NCI-H2081 treated with DMSO at 0.1 percent for 48 hours (cell line): ENCODE measurements at places on chromosomes 5 and 9.

GRCh38 chr9:2599896-2600295 lies 21.7 kb upstream of the VLDLR start:
- no peak for DNase-seq

- DNase-seq: no peak
These were observed 362.9 kb upstream of the ZNF608 start for GRCh38 chr5:125109293-125109692.

DNA sequence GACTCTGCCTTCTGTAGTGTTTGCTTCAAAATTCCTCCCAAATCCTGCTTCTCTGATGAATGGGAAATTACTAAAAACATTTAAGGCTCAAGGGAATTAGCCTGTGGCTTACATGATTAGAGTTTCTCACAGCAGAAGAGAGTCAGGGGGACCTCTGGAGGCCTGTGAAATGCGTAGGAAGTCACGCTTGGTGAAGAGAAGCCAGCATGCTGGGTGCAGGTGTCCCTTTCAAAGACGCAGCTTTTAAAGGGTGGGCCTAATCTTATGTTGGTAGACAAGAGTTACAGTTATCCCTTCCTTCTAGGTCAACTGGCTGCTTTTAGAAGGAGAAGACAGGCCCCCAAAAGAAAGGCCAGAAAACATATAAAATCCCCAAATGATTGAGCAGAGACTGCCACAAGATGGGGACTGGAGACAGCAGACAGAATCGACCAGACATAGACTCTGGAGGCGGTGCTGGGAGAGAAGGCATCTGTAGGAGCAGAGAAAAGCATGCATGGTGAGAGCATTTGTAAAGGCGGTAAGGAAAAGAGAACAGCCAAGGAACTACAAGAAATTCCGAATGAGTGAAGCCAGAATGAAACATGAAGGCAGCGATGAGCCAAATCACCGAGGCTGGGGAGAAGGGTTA lies 42.3 kb downstream of the B4GALT1 start:
- no peak for DNase-seq

DNA sequence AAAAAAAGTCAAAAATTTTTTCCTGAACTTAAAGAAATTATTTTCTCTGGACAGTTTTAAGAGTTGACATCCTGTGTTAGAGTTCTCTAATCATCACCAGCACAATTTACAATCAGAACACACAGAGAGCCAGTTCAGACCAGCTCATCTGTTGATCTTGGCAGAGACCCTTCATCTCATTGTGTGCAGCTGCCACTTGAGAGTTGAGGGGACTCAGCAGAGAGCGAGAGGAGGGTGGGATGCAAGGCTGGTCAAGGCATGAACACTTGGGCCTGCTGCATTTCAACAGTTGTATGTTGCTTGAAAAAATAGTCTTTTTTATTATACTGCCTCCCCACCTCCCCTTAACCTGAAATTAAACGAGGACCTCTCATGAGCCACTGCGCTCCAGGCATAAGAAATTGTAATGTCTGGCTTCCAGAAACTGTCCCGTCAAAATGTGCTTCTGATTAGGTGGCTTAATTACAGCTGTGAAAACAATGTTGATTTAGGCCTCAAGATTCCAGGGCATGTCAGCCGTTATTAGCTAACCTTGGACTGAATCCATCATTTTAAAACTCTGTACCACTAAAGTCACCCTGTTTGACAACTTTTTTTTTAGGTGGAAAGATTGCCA lies 383.6 kb downstream of the CCDC171 start:
- no peak for DNase-seq

GRCh38 chr9:69981686-69982445 lies 61.8 kb upstream of the MAMDC2 start:
- DNase-seq: no peak

GRCh38 chr9:22415941-22416691 lies 30.5 kb upstream of the DMRTA1 start:
- no peak for DNase-seq

- DNase-seq: no peak
These were observed 31.1 kb downstream of the IL4 start for GRCh38 chr5:132704875-132705274.

- DNase-seq: no peak
These were observed 20.6 kb upstream of the CDH6 start for GRCh38 chr5:31172881-31173280.

DNA sequence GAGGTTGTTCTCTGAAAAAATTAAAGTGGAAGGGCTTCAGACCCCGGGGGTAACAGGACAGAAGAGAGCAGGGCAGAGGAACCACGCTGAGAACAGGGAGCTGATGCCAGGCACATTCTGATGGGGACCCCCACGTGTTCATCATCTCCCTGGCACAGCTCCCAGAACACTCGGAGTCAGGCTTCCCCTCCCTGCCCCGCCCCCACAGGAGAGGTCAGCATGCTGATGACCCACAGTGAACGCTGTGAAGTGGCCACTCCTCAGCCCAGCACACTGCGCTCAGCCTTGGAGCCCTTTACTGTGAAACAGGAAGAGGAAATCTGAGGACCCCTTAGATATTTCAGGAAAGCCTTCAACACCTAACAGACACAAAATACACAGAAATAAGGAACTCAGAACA lies 16.4 kb downstream of the RETREG1 start:
- no peak for DNase-seq

GRCh38 chr5:26259081-26259480 lies 779.3 kb downstream of the CDH9 start:
- DNase-seq: no peak

DNA sequence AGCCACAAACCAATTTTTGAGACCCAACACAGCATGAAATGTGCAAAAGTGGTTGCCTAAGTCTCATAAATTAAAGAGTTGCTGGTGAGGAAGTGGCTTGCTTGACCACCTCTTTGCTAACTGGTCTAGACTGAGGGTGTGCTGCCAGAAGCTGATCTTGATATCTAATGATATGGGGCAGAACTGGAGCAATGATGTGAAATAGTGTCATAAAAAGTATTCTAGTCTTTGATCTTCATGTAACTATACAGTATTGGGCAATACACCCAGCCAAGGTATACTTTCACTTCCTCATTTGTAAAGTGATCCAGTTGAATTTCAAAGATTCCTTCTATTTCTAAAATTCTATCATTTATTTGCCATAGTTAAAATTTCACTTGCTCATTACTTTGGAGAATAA lies 5.9 kb upstream of the YTHDC2 start:
- no peak for DNase-seq

GRCh38 chr5:33810491-33811120 lies 81.2 kb downstream of the ADAMTS12 start:
- DNase-seq: no peak

DNA sequence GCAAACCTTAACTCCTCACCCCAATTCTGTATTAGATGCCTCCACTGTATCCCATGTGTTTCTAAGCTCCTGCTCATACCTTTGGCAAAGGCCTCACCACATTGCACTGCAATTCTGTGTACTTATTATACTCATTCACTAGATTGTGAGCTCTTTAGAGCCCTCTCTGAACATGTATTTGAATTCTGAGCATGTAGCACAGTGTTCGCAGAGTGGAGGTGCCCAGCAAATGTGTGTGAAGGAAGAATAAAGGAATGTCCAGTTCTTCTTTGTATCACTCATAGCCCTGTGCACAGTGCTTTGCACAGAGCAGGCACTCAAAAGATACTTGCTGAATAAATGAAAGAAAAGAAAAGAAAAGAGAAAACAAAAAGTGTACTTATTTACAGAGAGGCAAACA lies 301.1 kb upstream of the EFNA5 start:
- DNase-seq: no peak

DNA sequence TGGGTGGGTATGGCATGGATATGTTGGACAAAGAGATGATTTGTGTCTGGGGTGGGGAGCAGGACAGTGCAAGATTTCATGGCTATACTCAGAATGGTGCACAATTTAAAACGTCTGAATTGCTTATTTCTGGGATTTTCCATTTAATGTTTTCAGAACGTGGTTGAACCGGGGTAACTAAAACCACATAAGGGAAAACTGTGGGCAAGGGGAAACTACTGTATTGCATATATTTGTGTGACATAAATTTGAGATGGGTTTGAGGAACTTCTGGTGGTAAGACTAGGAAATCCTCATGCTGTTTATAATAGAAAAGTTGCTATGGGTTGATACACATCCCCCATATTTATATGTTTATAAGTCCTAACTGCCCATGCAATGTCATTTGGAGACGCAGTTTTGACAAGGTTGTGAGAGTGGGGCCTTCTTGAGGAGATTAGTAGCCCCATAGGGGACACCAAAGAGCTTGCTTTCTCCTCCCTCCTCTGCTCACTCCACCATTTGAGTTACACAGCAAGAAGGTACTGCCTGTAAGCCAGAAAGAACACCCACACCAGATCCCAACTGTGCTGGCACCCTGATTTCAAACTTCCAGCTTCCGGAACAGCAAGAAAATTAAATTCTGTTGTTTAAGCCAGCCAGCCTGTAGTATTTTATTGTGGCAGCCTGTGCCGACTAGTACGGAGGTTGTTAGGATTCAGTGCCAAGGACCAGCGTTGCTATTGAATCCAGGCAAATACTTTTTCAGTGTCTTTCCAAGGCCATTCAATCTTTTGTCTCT lies 2118.9 kb downstream of the MAT2B start:
- no peak for DNase-seq
